Head of caudate nucleus (tissue), 42 donors: ENCODE measurements at places on chromosomes 2 and 18.

- DNase-seq, result no peak
Measured at GRCh38 chr2:56624181-56624580, 440.4 kb downstream of the CCDC85A start.

- DNase-seq, result peak; percentile 55
Measured at GRCh38 chr2:12847694-12848575, 131.2 kb downstream of the TRIB2 start.

- DNase-seq, result no peak
Measured at GRCh38 chr2:207149249-207150213, 16.2 kb downstream of the KLF7 start.

DNA sequence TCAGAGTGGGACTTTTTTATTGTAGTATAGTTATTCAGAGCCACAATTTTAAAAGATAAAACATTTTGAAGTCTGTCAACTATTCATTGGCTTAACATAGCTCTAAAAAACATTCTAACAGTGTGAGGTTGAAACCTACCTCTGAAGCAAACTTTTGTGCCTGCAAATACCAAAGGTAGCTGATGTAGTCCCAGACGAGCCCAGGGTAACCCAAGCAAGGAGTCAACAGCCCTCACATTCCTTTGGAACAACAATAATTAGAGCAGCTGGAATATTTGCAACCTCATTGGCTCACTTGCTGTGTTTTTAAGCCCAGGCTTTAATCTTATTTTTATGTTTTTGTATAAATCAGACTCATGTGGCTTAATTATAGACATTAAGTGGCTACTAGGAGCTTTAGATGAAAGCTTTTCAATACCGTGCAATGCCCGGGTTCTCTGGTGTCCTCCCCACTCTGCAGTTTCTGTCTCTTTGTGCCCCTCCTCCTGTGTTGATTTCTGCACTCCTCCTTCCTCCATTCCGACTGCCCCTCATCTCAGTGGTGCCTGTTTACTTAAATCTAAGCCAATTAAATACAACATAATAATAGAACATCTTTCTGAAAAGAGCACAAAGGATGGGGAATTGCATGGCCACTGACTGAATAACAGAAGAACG lies 157.9 kb upstream of the UNC80 start:
- DNase-seq, result no peak

GRCh38 chr18:8812631-8813030 lies 107.3 kb downstream of the MTCL1 start:
- no peak for DNase-seq

GRCh38 chr18:3092727-3093126 lies 79.8 kb upstream of the LPIN2 start:
- no peak for DNase-seq

GRCh38 chr2:39696101-39696553 lies 30.4 kb downstream of the TMEM178A start:
- no peak for DNase-seq

- no peak for DNase-seq
Measured at GRCh38 chr18:36561046-36561445, 263.5 kb downstream of the FHOD3 start.

DNA sequence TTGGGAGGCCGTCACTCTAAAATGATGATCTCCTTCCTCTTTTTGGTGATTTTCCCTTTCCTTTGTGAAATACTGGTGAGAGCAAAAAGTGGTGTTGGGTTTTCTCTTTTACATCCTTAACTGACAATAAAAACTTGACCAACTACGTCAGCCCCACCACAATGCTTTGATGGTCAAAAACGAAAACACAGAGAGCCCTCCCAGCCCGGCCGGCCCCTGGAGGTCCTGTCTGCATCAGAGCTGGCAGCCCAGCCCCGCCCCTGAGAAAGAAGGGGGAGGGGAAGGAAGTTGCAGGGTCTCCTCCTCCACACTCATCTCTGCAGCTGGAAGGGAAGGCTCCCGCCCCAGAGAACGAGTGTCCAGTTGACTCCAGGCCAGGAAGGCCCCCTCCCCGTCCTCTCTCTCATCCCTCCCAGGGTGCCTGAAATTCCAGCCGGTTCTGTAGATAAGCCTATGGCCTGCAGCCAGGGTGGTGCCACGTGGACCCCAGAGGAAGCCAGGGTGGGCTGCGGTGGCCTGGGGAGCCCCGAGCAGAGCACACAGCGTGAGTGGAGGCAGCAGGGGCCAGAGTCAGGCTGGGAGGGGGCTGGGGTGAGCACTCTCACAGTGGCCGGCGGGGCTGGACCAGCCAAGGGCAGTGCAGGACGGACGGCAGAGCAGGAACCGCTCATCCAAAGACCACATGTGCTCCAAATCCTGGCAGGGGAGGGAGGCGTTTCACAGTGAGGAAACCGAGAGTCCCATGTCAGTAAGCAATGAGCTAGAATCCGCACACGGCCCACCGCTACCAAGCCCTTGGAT lies 19.8 kb downstream of the BIN1 start:
- peak; percentile 61 for DNase-seq

DNA sequence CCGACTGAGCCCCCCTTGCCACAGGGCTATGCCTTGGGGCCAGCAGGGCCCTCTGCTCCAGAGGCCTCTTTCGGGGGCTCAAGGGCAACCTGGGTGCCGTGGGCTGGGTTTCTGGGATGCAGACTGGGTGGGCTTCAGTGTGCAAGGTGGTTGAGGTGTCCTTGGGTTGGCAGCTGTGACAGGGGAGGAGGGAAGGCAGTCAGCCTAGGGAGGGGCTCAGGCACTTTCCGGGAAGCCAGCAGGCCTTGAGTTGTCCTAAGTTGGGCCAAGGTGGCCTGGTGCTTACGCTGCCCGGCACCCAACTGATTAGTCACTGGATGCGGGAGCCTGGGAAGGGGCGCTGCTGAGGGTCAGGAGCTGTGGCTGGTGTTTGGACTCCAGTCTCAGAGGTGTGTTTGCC lies 199.5 kb downstream of the TWIST2 start:
- DNase-seq, result no peak

DNA sequence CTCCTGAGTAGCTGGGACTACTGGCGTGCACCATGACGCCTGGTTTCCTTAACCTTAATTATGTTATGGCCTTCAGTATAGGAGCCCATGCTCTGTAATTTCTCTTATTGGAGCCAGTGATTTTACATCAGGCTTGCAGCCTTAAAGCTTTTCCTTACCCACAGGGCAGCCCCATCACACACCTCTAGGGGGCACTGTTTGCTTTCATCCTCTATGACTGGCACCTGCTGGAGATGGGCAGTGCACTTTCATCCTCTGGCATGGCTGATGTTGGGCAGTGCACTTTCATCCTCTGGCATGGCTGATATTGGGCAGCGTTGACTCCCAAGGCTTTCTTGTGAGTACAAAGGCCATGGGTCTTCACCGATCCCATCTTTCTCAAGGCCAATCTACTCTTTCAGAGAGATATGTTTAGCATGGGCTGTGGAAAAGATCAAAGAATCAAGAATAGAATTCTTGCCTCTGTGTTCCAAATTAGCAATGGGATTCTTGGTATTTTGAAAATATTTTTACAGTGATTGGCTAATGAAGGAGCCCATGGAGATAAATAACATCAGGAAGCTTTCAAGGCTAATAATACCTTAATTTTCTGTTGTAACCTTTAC lies 80.7 kb upstream of the MEX3C start:
- peak; percentile 76 for DNase-seq

GRCh38 chr2:29698216-29698615 lies 223.2 kb downstream of the ALK start:
- no peak for DNase-seq

- DNase-seq, result no peak
Measured at GRCh38 chr2:168457190-168457895, 1.3 kb downstream of the CERS6 start.

DNA sequence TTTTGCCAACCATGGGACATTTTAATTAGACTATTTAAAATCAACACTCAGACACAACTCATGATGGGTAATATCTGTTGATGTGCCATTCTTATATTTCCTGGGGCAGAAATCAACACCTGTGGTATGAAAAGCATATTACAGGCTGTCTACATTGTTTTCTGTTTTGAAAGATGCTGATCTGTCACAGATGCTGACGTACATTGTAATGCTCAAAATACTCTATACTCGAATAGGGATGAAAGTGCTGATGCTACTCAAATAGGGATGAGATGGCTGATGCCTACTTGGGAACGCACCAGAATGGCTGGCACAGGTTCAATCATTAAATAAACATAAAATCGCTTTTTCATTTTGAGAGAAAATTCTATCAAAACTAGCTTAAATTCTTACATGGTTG lies 41.2 kb downstream of the TMEFF2 start:
- no peak for DNase-seq

DNA sequence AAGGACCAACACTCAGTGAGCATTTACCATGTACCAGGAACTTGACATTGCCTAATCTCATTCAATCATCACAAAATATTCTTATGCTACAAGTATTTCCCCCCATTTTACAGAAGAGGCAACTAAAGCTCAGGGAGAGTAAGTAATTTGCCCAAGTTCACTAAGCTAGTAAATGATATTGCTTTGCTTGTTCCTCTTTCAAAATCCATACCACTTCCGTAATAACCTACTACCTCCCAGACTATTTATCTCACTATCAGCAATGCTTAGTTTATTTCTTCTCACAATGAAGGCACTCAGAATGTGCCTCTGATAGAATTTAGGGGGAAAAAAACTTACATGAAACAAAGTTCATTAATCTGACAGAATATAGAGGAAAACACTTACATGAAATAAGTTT lies 1070.9 kb upstream of the FANCL start:
- DNase-seq, result no peak

DNA sequence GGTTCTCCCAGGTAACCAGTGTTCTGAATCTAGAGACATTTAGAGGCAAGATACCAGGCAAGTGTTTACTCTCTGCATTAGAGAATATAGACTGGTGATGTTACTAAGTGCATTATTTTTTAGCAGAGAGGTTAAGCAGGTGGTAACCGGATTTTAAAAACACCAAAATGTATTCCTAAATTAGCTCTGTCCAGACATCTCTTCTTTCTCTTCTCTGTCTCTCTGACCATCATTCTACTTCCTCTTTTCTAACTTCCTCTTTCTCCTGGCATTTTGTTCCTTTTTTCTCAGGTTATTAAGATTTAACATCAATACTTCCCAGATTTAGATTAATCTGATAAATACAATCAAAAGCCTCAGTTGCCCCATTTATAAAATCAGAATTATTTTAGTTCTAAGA lies 31.7 kb upstream of the DYNC1I2 start:
- DNase-seq, result no peak

GRCh38 chr18:21363348-21363747 lies 121.3 kb downstream of the GREB1L start:
- DNase-seq, result no peak

DNA sequence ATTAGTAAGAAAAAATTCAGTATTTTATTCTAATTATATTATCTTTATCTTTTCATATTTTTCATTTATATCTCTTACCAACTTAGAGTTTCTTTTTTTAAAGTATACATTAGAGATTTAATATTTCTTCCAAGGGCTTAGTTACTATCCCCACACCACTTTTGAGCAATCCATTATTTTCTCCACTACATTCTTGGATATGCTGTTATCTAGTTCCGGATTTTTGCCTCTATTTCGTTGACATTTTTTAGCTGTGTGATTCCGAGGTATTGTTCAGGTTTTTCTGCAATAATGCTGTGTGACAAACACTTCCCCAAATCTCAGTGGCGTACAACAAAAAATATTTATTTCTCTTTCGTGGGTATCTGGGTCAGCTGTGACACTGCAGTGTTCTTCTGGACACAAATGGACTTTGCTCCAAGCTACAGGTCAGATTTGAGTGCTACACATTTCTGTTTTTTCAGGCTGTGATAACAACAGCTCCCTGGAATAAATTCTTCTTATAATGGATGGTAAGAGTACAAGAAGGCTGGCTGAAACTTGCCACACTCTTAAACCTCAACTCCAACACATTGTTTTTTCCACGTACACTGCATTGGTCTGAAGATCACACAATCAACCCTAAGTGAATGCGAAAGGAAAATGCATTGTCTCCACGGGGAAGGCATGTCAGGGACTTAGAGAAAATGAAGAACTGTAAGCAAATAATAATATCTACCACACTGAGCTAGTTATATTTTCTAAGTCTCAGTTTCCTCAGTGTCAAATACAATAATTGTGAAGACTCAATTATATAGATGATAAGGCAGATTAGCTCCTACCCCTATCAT lies 50.9 kb upstream of the PSMD14 start:
- DNase-seq, result no peak

- DNase-seq, result no peak
Measured at GRCh38 chr2:134461511-134461910, 207.6 kb downstream of the MGAT5 start.

- no peak for DNase-seq
Measured at GRCh38 chr2:55616551-55617174, 759 bp downstream of the PPP4R3B start.

DNA sequence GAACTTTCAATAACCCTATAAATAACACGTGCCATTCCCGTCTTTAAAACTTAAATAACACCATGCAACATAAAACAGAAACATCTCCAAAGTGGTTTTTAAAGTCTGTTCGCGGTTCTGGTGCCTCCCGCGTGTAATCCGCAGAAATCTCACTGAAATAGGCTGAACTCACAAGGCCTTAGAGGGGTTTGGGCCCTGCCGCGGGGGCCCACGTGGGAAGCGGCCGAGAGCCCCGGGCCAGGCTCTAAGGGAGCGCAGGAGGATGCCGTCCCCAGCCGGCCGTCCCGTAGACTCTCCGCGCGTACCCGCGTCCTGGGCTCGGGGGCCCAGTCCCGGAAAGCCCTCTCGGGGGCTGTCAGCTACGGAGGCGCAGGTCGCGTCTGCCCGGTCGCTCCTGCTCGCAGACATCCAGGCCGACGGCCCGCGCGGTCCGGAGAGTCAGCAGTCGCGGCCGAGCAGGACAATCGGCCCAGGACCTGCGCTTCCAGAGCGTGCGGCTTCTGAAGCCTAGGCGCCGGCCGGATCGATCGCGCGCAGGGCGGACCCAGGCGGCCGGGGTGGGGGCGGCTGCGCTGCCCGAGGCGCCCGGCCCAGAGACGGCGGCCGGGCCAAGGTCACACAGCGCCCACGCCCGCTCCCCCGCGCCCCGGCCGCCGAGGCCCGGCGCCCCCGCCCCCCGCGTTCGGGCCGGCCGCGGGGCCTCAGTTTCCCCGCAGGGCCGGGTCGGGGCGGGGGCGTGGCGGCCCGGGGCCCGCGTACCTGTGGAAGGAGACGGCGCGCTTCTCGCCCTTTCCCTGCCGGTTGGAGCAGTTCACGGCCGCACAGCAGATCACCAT lies 558 bp downstream of the THAP4 start:
- DNase-seq, result peak; percentile 29

- DNase-seq, result no peak
Measured at GRCh38 chr18:46260879-46261143, 156.6 kb downstream of the HAUS1 start.

DNA sequence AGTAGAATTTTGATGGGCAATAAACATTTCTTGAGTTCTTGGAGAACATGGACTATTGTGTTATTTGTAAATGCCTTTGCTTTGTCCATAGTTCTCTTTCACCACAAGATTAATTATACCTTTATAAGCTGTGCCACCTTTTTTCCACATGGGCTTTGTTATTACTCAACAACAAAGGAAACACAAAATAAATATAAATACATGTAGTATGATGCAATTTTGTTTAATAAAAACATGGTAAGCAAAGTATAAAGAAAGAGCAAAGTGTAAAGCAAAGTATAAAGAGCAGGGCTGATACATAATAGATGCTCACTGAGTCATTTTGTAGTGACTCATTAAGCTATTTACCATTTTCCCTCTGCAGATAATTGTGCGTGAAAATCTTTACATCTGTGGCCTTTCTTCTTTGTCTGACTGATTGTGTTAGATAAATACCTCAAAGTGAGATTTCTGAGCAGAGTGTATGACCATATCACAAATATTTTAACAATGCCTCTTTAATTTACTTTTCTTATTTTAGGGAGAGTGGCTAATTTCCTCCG lies 80.9 kb downstream of the CERS6 start:
- DNase-seq, result no peak

GRCh38 chr2:105822186-105822585 lies 77.5 kb downstream of the NCK2 start:
- DNase-seq, result no peak
